ENCODE measurements at places on chromosomes 5 and 9. TPM values are rescaled to one million over a fixed set of nuclear protein-coding genes. Genes with fewer than 3 reads are reported as not detected.

Gene DRD1
- total RNA-seq, result 0.29 TPM

Gene SPINK6
- total RNA-seq, result not detected

Gene C5orf63
- total RNA-seq, result 1.6 TPM

Gene PCDHGC5
- total RNA-seq, result 2.3 TPM

Gene PCDHGB7
- 15.7 TPM for total RNA-seq

Gene TMC1
- total RNA-seq, result 0.50 TPM

Gene NR5A1
- 279 TPM for total RNA-seq

- no peak for DNase-seq
Measured at GRCh38 chr9:135179976-135180375, 92.5 kb downstream of the OLFM1 start.

DNA sequence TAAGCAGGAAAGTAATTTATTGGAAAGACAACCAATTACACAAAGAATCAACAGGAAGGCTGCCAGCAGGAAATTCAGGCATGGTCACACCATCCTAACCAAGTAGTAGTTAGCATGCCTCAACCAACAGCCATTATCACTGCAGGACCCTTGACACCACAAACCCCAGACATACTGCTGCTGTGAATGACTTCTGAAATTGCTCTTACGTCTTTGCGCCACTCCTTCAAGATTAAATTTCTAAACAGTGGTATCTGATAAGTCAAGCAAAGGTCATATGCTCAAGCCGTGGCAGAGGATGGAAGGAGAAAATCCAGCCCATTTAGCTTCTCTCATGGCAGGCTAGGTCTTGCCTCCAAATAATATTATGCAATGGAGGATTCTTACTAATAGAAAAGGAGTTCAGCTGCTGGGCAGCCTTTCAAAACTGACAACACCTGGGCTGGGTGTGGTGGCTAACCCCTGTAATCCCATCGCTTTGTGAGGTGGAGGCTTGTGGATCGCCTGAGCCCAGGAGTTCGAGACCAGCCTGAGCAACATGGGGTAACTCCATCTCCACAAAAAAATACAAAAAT, 5.0 kb upstream of the PTGER4 start:
- DNase-seq, result no peak

GRCh38 chr9:19799784-19800183, 10.9 kb upstream of the SLC24A2 start:
- DNase-seq, result no peak

- DNase-seq, result no peak
Measured at GRCh38 chr9:105093685-105094084, 150.8 kb upstream of the SLC44A1 start.

GRCh38 chr5:151742870-151743294, 15.5 kb downstream of the ATOX1 start:
- peak; percentile 79 for DNase-seq

GRCh38 chr9:86368871-86369521, 14.8 kb upstream of the TUT7 start:
- peak; percentile 17 for DNase-seq

- DNase-seq, result no peak
Measured at GRCh38 chr9:28317745-28318144, 744.5 kb upstream of the C9orf72 start.

DNA sequence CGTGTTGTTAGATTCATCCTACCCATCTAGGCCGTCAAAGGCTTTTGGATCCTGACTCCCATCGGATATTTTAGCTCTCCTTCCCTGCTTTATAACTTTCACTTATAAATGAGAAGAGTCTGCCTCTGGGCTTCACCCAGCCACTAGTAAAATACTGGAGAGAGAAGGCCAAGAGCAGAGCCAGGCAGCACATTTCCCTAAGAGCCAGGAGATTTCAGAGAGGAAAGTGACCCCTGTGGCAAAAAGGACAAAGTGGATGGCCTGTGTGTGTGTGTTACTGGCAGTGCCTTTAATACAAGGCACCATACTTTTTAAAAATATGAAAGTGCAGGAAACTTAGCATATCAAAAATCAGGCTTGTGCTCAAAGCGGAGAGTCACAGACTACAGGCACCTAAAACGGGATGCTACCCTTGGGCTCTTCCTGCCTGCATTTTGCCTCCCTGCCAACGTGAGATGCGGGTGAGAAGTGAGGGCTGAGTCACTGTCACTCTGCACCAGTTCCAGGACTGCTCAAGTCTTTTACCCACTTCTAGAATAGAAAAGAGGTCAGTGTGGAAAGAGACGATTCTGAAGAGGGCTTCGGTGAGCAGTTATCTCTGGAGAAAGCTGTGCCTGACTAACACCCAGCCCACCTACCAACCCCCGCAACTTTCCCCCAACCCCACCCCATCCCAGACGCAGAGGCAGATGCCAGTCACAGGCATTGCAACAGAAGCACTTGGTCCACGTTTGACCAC, 15.9 kb downstream of the NFIL3 start:
- DNase-seq, result no peak

DNA sequence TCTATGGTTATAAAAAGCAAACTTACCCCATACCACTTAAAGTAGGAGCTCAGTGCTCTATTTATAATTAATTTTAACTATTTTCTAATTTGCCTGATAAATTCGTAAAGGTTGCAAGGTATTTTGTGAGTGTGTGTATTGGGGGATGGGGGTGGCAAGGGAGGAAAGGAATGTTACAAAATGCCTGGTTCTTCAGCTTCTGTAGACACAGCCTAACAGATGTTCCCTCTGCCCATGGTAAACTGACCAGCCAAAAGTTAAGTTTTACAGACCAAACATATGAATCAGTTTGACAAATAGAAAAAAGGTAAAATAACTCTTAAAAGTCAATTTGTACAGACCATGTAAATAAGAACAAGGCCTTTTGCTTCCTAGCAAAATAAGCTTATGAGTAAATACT, 232.6 kb downstream of the KIAA0825 start:
- DNase-seq, result no peak

DNA sequence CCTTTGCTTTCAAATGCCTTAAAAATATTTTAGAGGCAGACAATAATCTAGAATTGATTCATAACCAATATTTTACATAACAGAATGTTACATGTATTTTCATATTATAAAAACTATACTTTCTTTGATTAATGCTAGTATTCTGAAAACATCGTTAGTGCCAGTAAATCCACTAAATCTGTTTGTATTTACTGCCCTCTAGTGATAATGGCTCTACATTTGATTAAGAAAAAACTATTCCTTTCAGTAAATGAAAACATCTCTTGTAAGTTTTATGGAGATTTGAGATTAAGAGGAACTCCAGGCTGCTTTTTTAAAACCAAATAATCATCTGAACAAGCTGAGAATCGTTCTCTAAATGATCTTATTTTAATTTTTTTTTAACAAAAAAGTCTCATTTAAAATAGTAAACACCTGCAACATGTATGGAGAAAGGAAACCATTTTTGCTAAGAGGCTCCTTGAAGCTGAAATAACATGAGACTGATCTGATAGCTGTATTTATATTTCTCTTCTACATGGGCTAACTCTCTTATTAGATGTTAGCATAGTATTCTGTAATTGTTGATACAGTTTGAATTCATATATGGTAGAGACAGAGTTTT, 424.7 kb downstream of the RAB3C start:
- no peak for DNase-seq

DNA sequence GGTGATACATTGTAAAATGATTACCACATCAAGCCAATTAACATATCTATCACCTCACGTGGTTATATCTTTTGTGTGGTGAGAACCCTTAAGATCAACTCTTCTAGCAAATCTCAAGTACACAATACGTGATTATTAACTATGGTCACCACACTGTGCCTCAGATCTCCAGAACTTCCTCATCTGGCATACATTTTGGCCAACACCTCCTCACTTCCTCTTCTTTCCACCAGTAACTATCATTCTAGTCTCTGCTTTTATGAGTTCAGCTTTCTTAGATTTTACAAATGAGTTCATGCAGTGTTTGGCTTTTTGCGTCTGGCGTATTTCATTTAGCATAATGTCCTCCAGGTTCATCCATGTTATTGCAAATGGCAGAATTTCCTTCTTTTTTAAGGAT, 35.8 kb downstream of the PRKACG start:
- no peak for DNase-seq

GRCh38 chr5:134146651-134147518, 29.9 kb downstream of the SKP1 start:
- DNase-seq, result peak; percentile 10

GRCh38 chr9:131762356-131762932, 22.6 kb upstream of the RAPGEF1 start:
- peak; percentile 74 for DNase-seq

DNA sequence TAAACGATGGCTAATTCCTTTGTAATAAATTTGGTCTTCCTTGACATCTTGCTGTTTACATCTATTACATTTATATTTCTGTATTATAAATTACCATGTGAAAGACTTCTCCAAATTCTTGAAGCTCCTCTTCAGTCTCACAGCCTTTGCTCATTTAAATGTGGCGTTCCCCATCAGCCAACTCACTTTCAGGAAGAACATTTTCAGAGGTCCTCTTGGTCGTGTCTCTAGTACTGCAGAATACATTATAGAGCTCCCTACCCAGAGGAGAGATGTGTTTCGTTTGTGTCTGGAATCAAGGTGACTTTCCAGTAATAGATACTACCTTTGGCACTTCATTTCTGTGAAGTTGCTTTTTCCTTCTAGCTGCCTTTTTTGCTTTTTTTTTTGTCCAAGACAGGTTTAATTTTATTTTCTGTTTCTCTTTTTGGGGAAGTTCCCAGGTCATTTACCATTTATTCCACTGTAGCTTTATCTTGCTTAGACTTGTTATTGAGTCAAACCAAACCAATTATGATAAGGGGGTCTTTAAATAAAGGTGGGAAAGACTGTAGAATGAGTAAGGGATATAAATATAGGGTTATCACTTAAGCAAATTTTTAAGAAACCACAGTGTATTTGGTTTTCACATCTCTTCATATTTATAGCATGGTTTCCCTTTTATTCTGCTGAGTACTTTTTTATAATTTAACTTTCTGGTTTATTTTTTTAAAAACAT, 12.8 kb downstream of the UBE2B start:
- DNase-seq, result no peak

- no peak for DNase-seq
Measured at GRCh38 chr5:111320953-111321352, 96.8 kb downstream of the CAMK4 start.

DNA sequence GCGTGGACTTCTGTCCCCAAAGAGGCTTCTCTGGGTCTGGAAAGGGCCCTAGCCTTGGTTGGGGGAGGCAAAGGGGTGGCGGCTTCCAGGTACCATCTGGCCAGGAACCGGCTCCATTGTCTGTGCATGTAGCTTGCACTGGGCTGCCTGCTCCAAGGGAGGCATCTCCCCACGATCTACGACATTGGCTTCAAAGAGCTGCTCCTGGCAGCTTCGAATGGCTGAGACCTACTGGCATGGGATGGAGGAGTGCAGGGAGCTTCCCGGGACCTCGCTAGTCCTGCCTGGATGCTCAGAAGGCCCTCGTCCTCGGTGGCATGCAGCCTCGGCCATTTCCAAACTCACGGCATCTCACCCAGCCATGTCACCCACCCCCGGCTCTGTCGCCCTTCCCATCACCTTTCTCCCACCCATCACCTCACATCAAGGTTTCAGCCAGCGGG, 137.8 kb downstream of the KCNIP1 start:
- no peak for DNase-seq

GRCh38 chr5:168790671-168791250, 211.6 kb upstream of the PANK3 start:
- DNase-seq, result no peak

- no peak for DNase-seq
Measured at GRCh38 chr9:95104980-95105379, 212.5 kb downstream of the FANCC start.

DNA sequence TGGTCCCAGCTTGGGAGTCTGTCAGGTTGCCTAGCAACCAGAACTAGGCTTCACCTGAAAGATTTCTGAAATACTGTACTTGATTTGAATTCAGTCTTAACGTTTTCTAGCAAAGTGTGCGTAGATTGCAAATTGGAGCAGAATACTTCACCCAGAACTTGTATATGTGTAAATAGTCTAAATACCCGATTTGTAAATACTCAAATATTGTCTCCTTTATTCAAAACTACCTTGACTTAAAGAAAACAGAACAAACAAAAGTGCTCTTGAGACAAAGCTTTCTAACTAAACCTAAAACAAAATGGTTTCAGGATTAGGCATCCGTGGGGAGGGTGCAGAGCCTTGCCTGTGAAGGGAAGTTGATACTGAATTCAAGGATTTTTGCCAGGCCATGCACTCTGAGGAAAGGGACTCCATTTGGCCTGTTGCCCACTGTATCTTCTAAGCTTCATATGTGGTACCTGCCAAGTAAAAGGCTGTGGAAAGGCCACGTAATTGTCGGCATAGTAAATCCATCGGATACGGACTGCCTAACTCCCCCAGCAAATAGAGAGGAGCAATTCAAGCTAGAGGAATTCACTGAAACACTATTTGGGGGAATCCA, 744 bp upstream of the HMGCS1 start:
- peak; percentile 23 for DNase-seq

Measured in adrenal gland (tissue), 19 donors.